ENCODE measurements at places on chromosomes 16 and 17. TPM values are rescaled to one million over a fixed set of nuclear protein-coding genes. Genes with fewer than 3 reads are reported as not detected.

- H3K4me3 ChIP-seq, result no peak overlapping the region
- H3K36me3 ChIP-seq, result peaks cover 19% of the 10 kb centered on the region
- H3K27ac ChIP-seq, result peak overlapping the region; percentile 18
Observed at GRCh38 chr17:3641014-3641413, 4.5 kb downstream of the CTNS start.

GRCh38 chr17:77003699-77004098 lies 135.5 kb downstream of the MGAT5B start:
- no peak overlapping the region for H3K4me3 ChIP-seq
- H3K27me3 ChIP-seq, result peaks cover 15% of the 10 kb centered on the region
- H3K27ac ChIP-seq, result no peak overlapping the region
- no peak for DNase-seq
- H3K36me3 ChIP-seq, result no peaks in the 10 kb centered on the region

DNA sequence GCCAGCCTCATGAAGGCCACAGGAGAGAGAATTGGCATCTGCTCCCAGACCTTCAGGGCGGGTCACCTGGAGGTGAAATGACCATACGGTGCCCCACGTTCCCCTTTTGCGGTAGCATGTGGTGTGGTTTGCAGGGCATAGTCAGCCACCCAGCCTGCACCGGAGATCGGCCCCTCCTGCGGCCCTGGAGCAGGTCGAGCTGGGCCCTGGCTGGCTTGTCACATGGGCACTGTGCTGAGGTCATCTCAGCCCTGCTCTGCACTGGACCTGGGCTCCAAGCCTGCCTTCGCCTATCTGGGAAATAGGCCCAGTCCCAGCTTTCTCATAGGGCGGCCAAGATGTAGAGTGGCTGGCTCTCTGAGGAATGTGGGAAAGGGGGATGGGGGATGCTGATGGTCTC lies 16.2 kb downstream of the GSE1 start:
- no peak overlapping the region for H3K4me3 ChIP-seq
- peaks cover 18% of the 10 kb centered on the region for H3K4me1 ChIP-seq
- no peak overlapping the region for H3K27ac ChIP-seq

DNA sequence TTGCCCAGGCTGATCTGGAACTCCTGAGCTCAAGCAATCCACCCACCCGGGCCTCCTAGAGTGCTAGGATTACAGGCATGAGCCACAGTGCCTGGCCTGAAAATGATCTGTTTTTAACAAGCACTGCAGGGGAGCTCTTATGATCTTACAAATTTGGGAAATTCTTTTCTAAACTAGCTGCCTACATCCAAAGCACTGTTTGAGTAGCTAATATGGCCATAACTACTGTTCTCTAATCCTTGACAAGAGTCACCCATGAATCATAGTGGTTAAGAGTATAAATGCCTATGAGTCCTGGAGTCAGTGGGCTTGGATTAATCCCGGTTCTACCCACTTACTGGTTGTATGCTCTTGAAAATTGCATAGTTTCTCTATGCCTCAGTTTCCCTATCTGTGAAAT lies 1.4 kb upstream of the CPPED1 start:
- H3K4me3 ChIP-seq, result no peak overlapping the region
- no peak overlapping the region for H3K27ac ChIP-seq
- no peaks in the 10 kb centered on the region for H3K27me3 ChIP-seq
- DNase-seq, result no peak
- H3K36me3 ChIP-seq, result no peaks in the 10 kb centered on the region
- peaks cover 18% of the 10 kb centered on the region for H3K4me1 ChIP-seq

DNA sequence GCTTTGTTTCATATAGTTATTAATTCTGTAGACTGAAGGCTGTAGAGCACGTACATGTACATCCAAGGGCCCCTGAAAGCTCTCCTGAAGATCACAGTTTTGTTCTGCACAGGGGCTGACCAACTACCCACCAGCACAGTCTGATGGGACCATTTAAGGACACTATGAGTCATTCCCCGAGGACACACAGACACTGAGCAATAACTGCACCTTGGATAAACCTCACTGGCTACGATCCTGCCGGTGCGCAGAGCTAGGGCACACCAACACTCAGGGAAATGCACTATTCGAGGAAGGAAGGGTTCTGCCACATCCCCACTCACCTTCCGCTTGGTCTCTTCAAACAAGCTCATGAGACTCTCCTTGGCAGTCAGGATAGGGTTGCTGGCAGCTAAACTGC lies 20.3 kb downstream of the SMG6 start:
- H3K36me3 ChIP-seq, result peaks cover 91% of the 10 kb centered on the region
- H3K4me1 ChIP-seq, result no peaks in the 10 kb centered on the region
- no peak overlapping the region for H3K27ac ChIP-seq
- H3K4me3 ChIP-seq, result no peak overlapping the region

DNA sequence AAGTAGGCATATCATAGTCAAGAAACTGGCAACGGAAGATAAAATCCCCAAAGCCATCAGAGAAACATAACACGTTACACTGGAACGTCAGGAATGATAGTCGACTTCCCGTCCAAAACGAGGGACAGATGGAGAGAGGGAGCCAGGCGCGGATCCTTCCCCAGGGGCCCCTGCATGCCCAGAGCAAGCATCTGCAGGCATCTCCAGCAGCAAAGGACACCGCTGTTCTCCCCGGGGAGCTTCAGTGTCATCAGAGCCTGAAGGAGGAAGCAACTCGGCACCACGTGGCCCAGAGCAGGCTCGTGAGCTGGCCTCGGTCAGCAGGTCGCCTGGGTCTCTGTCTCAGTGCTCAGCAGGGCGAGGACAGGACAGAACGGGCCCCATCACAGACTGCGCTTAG lies 50.1 kb downstream of the LMF1 start:
- H3K27ac ChIP-seq, result no peak overlapping the region
- no peaks in the 10 kb centered on the region for H3K27me3 ChIP-seq
- no peaks in the 10 kb centered on the region for H3K36me3 ChIP-seq
- H3K4me3 ChIP-seq, result no peak overlapping the region
- H3K4me1 ChIP-seq, result no peaks in the 10 kb centered on the region

Gene TMEM204
- 69.2 TPM for total RNA-seq

Gene ARL5C
- total RNA-seq, result not detected

- no peak for DNase-seq
- no peaks in the 10 kb centered on the region for H3K36me3 ChIP-seq
- H3K4me1 ChIP-seq, result no peaks in the 10 kb centered on the region
- H3K27ac ChIP-seq, result no peak overlapping the region
- H3K27me3 ChIP-seq, result no peaks in the 10 kb centered on the region
Observed at GRCh38 chr16:23976524-23976923, 140.7 kb downstream of the PRKCB start.

DNA sequence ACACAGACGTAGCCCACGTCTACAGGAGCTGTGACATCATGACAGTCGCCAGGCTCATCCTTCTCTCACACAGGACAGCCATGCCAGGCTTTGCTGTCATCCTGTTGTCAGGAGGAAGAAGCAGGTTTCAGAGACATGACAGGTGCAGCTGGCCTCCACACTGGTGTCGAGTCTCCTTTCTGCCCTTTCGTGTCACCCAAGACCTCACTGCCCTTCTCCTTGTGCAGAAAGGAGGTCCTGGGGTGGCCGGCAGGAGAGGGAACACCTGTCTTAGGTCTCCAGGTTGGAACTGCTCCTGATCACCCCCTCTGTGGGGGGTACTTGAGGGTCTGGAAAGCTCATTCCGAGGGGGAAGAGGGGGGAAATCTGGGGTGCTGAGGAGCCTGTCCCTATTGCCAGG lies 41.6 kb upstream of the IRF8 start:
- H3K36me3 ChIP-seq, result no peaks in the 10 kb centered on the region
- H3K4me3 ChIP-seq, result no peak overlapping the region
- H3K27me3 ChIP-seq, result no peaks in the 10 kb centered on the region
- H3K27ac ChIP-seq, result no peak overlapping the region
- no peaks in the 10 kb centered on the region for H3K4me1 ChIP-seq

GRCh38 chr17:260944-261343 lies 79.5 kb upstream of the DOC2B start:
- no peak for DNase-seq
- H3K27ac ChIP-seq, result no peak overlapping the region
- H3K4me3 ChIP-seq, result no peak overlapping the region
- no peaks in the 10 kb centered on the region for H3K27me3 ChIP-seq
- no peaks in the 10 kb centered on the region for H3K36me3 ChIP-seq

DNA sequence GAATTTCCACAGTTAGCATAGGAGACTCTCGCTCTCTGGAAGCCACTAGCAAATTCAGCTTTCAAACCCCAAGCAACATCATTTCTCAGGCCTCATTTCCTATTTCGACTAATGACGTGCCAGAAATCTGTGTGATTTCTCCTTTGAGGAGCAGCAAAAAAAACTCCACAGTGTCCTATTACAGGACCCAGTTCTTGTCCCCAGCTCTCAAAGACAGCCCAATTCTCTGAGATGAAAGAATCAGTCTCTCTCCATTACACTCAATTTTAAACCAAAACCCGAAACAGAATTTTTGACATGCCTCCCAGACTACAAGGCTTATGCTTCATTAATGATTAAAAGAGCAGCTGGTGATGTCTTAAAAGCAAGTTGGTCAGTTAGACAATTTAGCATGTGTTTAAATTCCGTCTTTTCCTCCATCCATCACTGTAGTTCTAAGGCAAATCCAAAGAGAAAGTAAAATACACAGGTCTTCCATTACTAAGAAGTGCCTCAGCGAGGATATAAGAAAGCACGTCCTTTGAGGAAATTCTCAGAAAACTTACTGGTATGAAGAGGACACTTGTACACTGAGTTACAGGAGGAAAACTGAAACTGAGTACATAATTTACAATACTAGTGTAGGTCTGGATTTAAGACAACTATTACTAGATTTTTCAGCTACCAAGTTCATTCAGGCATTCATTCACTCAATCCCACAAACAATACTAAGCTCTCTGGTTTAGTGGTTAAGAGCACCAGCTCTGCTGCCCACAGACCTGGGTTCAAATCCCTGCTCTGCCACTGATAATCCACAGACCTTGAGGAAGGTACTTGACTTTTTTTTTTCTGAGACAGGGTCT lies 12.5 kb downstream of the TOM1L2 start:
- H3K36me3 ChIP-seq, result no peaks in the 10 kb centered on the region
- no peak for DNase-seq
- no peaks in the 10 kb centered on the region for H3K27me3 ChIP-seq
- H3K4me3 ChIP-seq, result peak overlapping the region; percentile 12
- H3K4me1 ChIP-seq, result peaks cover 34% of the 10 kb centered on the region
- peak overlapping the region; percentile 45 for H3K27ac ChIP-seq

Gene TIGD7
- 6.9 TPM for total RNA-seq

GRCh38 chr16:57661936-57662906 lies 5.9 kb upstream of the ADGRG3 start:
- no peaks in the 10 kb centered on the region for H3K27me3 ChIP-seq
- no peaks in the 10 kb centered on the region for H3K4me1 ChIP-seq
- no peak for DNase-seq

Gene BCL7C
- total RNA-seq, result 25.3 TPM

Gene PRR35
- not detected for total RNA-seq

DNA sequence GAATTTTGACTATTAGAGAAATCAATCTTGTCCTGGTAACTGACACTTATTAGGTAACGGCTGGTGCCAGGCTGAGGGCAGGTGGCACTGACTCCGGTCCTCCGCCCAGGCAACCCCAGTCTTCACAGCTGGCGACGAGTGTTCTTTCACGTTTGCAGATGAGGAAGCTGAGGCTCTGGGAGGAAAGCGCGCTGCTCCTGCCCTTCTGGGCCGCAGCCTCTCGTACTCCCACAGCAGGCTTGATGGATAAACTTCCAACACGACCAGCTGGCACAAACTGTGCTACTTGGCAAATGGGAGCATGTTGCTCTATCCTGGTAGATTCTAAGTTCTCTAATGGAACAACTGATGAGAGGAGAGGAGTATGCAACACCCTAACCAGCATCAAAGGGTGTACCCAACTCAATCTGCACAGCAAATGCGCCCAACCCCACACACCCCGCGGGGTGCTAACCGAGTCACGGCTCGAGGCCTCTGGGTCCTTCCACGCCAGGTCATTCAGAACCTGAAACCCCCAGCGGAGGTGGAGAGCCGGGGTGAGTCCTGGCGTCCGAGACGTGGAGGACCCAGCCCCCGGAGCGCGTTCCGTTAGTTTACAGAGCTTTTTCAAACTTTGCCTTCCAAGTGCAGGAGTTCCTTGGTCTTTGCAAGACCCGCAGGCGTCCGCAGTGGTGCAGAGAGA lies 477 bp upstream of the SLC47A1 start:
- DNase-seq, result peak; percentile 56
- peaks cover 11% of the 10 kb centered on the region for H3K4me1 ChIP-seq
- peak overlapping the region; percentile 62 for H3K4me3 ChIP-seq

DNA sequence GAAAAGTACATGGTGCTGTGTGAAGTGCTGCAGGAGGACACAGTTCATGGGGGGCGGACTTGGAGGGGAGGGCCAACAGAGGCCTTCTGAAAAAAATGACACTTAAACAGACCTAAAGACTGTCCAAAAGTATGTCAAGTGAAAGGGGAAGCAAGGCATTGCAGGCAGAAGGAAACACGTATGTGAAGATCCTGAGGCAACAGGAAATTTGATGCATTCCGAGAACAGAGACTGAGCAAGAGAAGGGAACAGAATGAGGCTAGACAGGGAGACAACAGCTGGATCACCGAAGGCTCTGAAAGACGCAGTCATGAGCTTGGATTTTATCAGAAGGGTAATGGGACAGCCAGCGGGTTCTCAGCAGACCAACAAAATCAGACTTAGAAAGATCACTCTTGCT lies 1.1 kb downstream of the IFT20 start:
- H3K4me1 ChIP-seq, result peaks cover 31% of the 10 kb centered on the region
- peak overlapping the region; percentile 95 for H3K27ac ChIP-seq
- H3K36me3 ChIP-seq, result peaks cover 27% of the 10 kb centered on the region
- H3K4me3 ChIP-seq, result peak overlapping the region; percentile 88

- H3K36me3 ChIP-seq, result peaks cover 52% of the 10 kb centered on the region
- peak; percentile 97 for DNase-seq
- peaks cover 14% of the 10 kb centered on the region for H3K4me1 ChIP-seq
- H3K27me3 ChIP-seq, result no peaks in the 10 kb centered on the region
- no peak overlapping the region for H3K4me3 ChIP-seq
- H3K27ac ChIP-seq, result peak overlapping the region; percentile 55
Observed at GRCh38 chr17:81254955-81255717, 16.0 kb downstream of the NDUFAF8 start.

GRCh38 chr16:48139517-48139916 lies 16.3 kb downstream of the ABCC12 start:
- DNase-seq, result no peak
- no peak overlapping the region for H3K27ac ChIP-seq
- no peak overlapping the region for H3K4me3 ChIP-seq
- H3K27me3 ChIP-seq, result no peaks in the 10 kb centered on the region

- no peaks in the 10 kb centered on the region for H3K4me1 ChIP-seq
- no peak for DNase-seq
- no peak overlapping the region for H3K4me3 ChIP-seq
Observed at GRCh38 chr17:3627769-3628167, 8.3 kb downstream of the SHPK start.
